ENCODE measurements at places on chromosomes 6 and 20.

DNA sequence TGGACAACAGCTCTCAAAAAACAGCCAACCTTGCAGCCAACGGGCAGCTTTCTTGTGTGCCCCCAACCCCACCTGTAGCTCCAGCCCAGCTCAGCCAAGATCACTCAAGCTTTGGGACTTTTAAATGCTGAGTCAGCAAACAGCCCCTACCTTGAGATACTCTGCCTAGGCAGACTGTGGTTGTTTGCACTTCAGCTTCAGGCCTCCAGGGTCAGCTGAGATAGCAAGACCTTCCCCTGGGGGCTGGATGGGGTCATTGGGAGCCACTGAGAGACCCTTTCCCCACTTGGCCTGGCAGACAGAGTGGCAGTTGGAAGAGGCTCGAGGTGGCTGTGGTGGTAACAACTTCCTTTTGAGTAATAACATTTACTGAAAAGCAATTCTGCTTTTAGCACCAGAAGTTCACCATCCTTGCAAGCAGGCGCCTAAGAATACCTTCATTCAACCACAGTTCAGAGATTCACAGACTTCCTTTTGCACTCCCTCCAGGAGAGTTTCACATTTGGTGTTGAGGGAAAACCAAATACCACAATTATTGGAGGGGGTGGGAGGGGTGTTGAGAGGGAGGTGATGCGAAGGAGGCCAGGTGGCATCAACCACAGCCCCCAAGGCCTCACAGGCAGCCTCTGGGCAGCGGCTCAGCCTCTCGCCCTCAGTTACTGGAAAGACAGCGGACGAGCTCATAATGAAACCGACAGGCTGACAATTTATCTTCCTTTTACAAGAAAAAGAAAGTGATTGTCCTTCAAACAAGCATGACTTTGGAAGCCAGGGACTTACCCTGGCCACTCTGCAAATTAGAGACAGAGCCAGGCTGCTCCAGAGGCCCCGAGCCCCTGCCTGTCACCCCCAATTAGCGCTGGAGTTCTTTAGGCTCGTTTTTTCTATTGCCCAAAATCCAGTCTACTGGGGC is 148.1 kb downstream of the CEBPB start:
- DNase-seq, result no peak

GRCh38 chr6:118780668-118781067 is 113.3 kb upstream of the ASF1A start:
- DNase-seq, result no peak

DNA sequence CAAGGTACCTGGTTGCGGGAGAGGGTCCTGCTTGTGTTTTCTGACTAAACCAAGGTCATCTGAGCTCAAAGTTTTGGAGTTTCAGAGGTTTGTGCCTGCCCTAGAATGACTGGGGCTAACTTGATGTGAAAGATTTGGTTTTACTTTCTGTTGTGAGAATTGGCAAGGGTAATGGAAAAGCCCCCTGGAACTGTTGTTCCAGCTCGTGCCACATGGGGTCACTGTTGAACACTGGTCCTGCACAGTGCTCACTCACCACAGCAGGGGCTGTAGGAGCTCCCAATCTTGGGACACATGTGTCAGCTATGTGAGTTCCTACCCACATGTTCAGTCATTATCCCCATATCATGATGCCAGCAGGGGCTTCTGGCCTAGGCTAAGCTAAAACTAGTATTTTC is 6.5 kb downstream of the TGM6 start:
- peak; percentile 46 for DNase-seq

DNA sequence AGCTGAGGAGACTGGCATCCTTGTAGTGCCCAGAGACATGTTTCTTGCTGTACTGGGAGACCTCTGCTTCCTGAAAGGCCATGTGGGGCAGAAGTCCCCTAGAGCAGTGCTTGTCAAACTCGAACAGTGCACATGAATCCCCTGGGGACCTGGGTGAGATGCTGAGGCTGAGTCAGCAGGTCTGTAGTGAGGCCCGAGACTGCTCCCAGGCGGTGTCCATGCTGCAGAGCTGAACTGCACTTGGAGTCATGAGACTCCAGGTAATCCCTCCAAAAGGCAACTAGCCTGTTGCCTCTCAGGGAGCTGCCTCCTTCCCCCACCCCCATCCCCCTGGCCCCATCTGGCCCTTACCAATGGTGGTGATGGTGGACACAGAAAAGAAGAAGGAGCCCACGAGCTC is 3.7 kb downstream of the KCNK17 start:
- no peak for DNase-seq

DNA sequence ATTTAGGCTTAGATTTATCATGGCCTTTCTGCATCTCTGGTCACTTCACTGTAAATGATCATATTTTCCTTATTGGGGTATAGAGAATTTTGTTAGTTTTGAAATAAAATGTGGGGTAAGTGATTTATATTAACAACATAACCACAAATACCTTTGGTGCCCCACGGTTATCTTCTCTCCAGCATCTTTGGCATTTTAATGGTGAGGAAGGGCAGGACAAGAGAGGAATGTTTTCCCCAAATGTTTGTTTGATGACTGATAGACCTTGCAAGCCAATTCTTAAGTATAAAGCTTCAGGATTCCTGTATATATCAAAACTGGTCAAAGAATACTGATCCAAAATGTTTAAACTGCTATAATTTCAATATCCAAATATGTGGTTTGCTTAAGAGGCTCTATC is 171.6 kb upstream of the SMLR1 start:
- DNase-seq, result peak; percentile 63
